Thoracic aorta (tissue), 2 donors: ENCODE measurements at places on chromosomes 13 and 19. TPM values are rescaled to one million over a fixed set of nuclear protein-coding genes. Genes with fewer than 3 reads are reported as not detected.

Gene TUBB4A
- not detected for total RNA-seq

DNA sequence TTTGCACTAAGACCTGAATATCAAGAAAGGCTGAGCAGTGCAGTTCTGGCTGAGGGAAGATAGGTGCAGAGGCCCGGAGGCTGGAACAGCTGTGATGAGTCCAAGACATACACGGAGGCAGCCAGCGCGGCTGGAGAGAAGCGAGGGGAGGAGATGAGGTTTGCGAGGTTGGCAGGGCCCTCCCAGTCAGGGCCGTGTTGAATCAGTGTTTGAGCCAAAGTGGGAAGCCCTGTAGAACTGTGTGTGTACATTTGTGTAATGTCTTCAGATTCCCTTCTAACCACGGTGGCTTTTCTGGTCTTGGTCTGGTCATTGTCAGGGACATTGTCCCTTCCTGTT lies 34.9 kb downstream of the PAK4 start:
- peak overlapping the region; percentile 45 for H3K27ac ChIP-seq
- H3K4me3 ChIP-seq, result no peak overlapping the region
- peaks cover 48% of the 10 kb centered on the region for H3K4me1 ChIP-seq
- no peaks in the 10 kb centered on the region for H3K27me3 ChIP-seq
- DNase-seq, result peak; percentile 30

GRCh38 chr13:45878966-45879365 lies 27.4 kb upstream of the SIAH3 start:
- H3K27me3 ChIP-seq, result no peaks in the 10 kb centered on the region
- H3K36me3 ChIP-seq, result no peaks in the 10 kb centered on the region
- no peak for DNase-seq
- no peak overlapping the region for H3K4me3 ChIP-seq
- H3K27ac ChIP-seq, result no peak overlapping the region

DNA sequence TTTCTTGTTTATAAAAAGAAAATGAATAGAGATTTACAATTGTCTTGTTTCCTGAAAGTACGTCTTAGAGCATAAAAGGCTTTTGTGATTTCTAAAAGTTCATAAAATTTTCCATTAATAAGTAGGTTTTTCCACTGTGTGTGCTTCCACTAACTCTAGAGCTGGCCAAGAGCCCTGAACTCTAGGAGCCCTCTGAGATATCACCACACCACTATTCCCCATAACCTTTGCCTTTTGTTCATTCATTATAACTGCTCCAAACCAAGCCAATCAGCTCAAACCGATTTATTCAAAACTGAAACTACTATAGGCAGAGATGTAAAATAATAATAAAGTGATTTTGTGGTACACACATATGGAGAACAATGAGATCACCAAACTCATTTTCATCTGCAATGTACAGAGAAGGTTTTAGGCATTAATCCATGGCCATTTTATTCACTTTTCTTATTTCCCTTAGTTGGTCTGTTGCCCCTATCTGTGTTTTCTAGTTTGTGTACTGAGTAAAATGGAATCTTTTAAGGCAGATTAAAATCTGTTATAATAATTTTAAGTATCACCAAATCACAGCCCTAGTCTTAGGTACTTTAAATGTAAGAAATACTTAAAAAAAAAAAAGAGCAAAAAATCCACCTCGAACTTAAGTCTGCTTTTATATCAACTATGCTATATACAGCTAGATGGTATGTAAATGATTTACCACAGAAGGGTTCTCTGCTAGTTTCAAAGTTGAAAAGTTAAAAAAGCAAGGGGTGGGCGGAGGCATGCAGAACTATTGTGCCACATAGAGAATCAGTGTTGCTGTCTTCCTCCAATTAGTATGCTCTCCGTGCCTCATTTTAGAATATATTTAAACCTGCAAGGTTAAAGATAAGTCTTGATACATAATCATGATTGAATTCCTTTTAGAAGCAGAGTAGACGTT lies 311.3 kb downstream of the KLF12 start:
- no peak for DNase-seq
- H3K27me3 ChIP-seq, result no peaks in the 10 kb centered on the region
- no peak overlapping the region for H3K4me3 ChIP-seq
- H3K36me3 ChIP-seq, result no peaks in the 10 kb centered on the region
- no peak overlapping the region for H3K27ac ChIP-seq

GRCh38 chr13:19818223-19818842 lies 35.6 kb upstream of the PSPC1 start:
- H3K27me3 ChIP-seq, result no peaks in the 10 kb centered on the region
- no peaks in the 10 kb centered on the region for H3K4me1 ChIP-seq

Gene KCNC3
- total RNA-seq, result 1.3 TPM

DNA sequence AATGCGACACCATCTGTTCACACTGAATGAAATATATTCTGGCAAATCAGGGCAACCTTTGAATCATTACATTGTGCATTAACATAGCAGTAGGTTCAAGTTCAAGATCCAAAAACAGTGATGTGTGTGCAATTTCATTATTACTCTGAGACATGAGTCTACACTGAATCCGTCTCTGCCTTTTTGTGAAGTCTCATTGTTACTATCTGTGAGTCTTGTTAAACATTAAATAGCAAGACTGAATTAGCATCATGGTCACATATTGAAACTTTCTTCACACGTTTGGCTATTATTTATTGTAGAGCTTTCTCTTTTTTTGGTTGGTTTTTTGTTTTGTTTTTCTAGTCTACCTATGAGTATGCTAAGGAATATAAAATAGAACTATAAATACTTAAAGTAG lies 117.1 kb upstream of the SLITRK5 start:
- H3K27me3 ChIP-seq, result no peaks in the 10 kb centered on the region
- DNase-seq, result no peak
- H3K27ac ChIP-seq, result no peak overlapping the region
- no peak overlapping the region for H3K4me3 ChIP-seq
- H3K36me3 ChIP-seq, result no peaks in the 10 kb centered on the region

DNA sequence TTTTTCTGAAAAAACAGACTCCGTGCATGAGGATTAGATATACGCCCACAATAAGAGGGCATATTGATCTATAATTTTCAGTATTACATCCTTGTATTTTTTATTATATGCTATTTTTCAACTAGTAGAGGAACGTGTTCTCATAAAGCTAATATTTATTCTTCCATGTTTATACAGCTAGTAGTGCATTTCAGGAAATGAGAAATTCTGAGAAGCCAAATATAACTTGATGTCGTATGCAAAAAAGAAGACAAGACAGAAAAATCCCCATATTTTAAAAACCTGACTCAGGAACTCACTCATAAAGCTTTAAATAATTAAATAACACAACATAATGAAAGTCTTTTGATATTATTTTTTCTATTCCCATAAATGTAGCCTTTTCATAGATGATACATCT lies 308.6 kb downstream of the ENOX1 start:
- DNase-seq, result no peak
- H3K27me3 ChIP-seq, result no peaks in the 10 kb centered on the region
- H3K4me3 ChIP-seq, result no peak overlapping the region
- H3K36me3 ChIP-seq, result no peaks in the 10 kb centered on the region
- peaks cover 22% of the 10 kb centered on the region for H3K4me1 ChIP-seq
- H3K27ac ChIP-seq, result no peak overlapping the region

DNA sequence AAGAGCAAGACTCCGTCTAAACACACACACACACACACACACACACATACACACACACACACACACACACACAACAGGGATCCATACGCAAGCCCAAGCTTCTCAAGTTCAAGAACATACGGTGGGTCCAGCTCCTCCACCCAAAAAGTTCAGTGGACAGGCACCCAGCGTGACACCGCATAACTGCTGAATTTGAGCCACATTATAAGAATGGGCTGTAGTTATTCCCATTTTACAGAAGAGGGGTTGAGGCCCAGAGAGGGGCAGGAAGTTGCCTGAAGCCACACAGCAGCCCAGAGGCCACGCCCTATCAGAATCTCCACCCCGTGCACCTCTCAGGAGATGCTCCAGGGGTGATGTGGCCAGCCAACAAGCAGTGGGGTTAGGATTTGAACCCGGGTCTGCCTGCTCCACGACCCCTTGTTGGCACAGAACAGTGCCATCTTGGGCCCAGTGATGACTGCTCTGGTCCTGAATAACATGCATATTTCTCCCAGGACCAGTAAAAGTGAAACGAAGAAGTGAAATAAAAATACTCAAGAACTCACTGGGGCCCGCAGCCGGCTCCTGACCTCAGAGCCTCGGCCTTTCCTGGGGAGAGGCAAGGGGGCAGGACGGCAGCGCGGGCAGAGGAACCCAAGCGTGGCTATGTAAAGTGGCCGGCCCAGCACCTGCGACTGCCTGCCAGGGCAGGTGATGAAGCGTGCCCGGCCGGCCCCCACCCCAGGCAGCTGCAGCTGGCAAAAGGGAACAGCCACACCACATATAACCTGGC lies 61.9 kb downstream of the AP1M1 start:
- no peaks in the 10 kb centered on the region for H3K27me3 ChIP-seq
- no peak overlapping the region for H3K4me3 ChIP-seq
- H3K27ac ChIP-seq, result peak overlapping the region; percentile 71
- no peaks in the 10 kb centered on the region for H3K36me3 ChIP-seq

DNA sequence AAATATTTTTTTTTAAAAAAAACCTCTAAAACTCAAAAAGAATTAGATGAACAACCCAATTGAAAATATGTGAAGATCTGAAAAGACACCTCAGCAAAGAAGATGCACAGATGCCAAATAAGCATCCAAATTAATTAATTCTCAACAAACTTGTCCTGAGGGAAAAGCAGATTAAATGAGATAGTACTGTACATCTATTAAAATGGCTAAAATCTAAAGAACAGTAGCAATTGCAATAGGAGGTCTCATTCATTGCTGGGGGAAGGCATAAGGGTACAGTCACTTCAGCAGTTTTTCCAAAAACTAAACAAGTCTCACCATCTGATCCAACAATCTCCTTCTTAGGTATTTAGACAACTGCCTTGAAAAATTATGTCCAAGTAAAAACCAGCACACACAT lies 22.0 kb downstream of the PLPP2 start:
- peaks cover 12% of the 10 kb centered on the region for H3K4me1 ChIP-seq
- no peaks in the 10 kb centered on the region for H3K27me3 ChIP-seq
- DNase-seq, result no peak
- no peak overlapping the region for H3K4me3 ChIP-seq
- H3K27ac ChIP-seq, result no peak overlapping the region

Gene MPND
- 5.8 TPM for total RNA-seq

GRCh38 chr19:35122687-35123551 lies 7.3 kb downstream of the FXYD3 start:
- H3K27ac ChIP-seq, result peak overlapping the region; percentile 88
- H3K4me3 ChIP-seq, result no peak overlapping the region
- H3K36me3 ChIP-seq, result no peaks in the 10 kb centered on the region
- no peak for DNase-seq
- H3K27me3 ChIP-seq, result no peaks in the 10 kb centered on the region
- peaks cover 30% of the 10 kb centered on the region for H3K4me1 ChIP-seq

Gene LSR
- total RNA-seq, result 9.3 TPM

DNA sequence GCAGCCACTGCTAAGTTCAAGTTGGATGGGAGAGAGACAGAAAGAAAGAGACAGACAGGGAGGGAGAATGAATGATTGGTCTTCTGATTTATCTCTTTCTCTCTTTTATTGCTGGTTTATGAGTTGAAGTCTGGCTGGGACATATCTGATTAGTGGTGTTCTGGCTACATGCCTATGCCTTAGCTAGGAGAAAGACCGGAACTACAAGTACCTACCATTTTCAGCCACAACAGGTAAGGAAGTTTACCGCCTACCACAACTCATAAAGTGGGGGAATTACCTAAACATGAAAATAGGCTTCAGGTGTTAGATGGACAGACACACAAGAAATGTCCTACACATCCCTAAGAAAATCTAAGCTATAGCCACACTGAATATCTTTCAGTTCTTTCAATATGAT lies 36.6 kb upstream of the GPC6 start:
- H3K27me3 ChIP-seq, result no peaks in the 10 kb centered on the region
- no peaks in the 10 kb centered on the region for H3K4me1 ChIP-seq
- H3K36me3 ChIP-seq, result no peaks in the 10 kb centered on the region
- no peak for DNase-seq

Gene SHISA2
- 0.54 TPM for total RNA-seq
